Camera-type eye (tissue), 1 donor: ENCODE measurements at places on chromosomes 7 and 10. TPM values are rescaled to one million over a fixed set of nuclear protein-coding genes. Genes with fewer than 3 reads are reported as not detected.

SPAG6 gene
- 0.77 TPM for total RNA-seq

KCNMA1 gene
- 114 TPM for total RNA-seq

AKR1C8 gene
- total RNA-seq = 0.27 TPM

EPDR1 gene
- total RNA-seq = 20.7 TPM

GTF2IRD2 gene
- 25.9 TPM for total RNA-seq

IL15RA gene
- total RNA-seq = 3.2 TPM

UCN3 gene
- not detected for total RNA-seq

RPP30 gene
- 64.0 TPM for total RNA-seq

CEP55 gene
- total RNA-seq = 7.3 TPM

CDNF gene
- total RNA-seq = 3.0 TPM

DAGLB gene
- 34.4 TPM for total RNA-seq

PPP1R17 gene
- 0.33 TPM for total RNA-seq

IGFBP3 gene
- total RNA-seq = 105 TPM

MUC12 gene
- not detected for total RNA-seq

OR2A42 gene
- total RNA-seq = 0.16 TPM

MOSPD3 gene
- 10.0 TPM for total RNA-seq

C10orf95 gene
- total RNA-seq = 0.93 TPM

AGBL3 gene
- 5.8 TPM for total RNA-seq

CCT6A gene
- 117 TPM for total RNA-seq

CLEC5A gene
- total RNA-seq = 0.49 TPM

GJC3 gene
- not detected for total RNA-seq

POMZP3 gene
- 6.3 TPM for total RNA-seq
